Left ventricle myocardium superior (tissue), 1 donor: ENCODE measurements at places on chromosomes 3 and 15. TPM values are rescaled to one million over a fixed set of nuclear protein-coding genes. Genes with fewer than 3 reads are reported as not detected.
A peak's percentile ranks its signal among the peaks of the same experiment; 100 is the strongest.

- DNase-seq = no peak
Observed at GRCh38 chr15:83164771-83165404, 42.7 kb downstream of the HDGFL3 start.

Gene ALPK3
- total RNA-seq = 118 TPM

GRCh38 chr3:32310918-32311839, 72.7 kb downstream of the CMTM8 start:
- peak; percentile 33 for DNase-seq

DNA sequence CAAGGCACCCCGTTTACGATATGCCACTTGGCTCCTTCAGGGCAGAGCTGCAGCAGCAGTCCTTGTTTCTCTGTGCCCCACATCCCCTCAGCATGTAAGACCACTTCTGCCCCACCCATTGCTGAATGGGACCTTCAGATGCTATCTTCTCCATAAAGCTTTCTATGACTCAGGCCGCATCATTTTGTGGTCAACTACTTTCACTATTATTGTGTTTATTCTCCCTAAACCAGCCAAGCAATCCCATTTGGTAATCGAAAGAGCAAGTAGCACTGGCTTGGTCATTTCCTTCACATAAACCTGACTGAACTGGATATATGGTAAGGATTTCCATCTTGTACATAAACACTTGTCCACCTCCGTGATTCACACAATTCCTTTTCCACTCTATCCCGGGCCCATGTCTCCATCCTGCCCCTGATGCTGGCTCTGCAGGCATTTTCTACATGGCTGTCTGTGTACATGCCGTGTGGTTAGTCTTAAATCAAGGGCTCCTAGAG, 25.7 kb downstream of the LIPC start:
- DNase-seq = no peak
